Omental fat pad (tissue), 4 donors: ENCODE measurements at places on chromosomes 4 and X. TPM values are rescaled to one million over a fixed set of nuclear protein-coding genes. Genes with fewer than 3 reads are reported as not detected.

DNA sequence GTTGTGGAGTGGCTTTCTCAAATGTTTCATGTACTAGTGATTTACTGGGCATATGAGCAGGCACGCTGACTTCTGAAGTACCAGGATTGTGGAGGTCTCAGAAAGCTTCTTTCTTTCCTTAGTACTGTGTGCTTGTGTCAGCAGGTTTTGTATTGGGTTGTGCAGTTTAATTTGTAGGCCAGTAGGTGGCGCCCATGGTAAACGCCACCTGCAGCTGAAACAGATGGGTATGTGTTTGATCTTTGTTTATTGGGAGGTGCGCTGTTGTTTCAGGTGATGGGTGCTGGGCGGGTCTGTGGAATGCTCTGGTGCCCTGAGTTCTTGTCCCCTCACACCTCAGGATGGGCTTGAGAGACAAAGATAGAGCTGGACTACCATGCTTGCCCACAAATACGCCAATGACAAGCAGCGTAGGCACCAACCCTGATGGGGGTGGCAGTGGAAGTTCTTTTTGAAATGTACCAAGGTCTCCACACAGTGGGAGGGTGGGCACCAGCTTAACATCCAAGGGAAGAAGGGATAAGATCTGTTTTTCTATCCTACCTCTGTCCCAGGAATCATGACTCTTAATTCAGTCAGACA, 141.5 kb downstream of the RPS6KA6 start:
- no peak for DNase-seq

- DNase-seq, result no peak
These were observed 164.8 kb downstream of the PTTG2 start for GRCh38 chr4:38124961-38125360.

The STATH gene
- not detected for total RNA-seq

The SLC6A14 gene
- not detected for total RNA-seq

DNA sequence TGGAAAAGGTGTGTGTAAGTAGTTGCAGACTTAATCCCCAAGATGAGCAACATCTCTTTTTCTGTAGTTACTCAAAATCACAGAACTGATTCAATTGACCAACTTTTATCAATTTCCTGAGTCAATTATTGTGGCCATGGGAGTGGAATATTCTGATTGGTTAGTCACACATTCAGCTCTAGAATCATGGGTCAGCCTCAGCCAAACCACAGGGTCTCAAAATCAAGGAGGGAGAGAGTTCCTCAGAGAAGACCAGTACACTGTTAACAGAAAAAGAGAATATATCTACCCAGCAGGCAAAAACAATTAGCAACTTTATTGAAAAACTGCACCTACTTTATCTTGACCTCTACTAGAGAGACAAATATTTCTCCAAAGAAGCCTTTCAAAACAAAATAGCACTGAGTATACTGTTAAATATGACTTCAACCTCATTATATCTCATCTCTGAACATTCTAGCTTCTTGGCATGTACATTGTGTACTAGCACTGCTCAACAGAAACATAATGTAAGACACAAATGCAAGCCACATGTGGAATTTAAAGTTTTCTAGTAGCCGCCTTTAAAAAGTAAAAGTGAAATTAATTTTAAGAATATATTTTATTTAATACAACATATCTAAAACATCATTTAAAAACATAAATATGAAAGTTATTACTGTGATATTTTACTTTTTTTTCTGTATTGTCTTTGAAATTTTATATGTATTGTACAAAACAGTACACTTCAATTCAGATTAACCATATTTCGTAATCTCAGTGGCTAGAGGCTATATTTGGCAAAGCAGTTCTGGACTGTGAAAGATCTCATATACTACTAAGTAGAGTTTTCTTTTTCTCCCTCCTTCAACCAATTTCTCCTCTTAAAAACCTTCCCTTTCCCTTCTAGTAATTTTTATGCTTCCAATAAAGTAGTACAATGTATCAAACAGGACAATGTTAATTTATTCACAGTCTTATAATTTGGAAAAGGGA, 11.8 kb upstream of the LCORL start:
- DNase-seq, result no peak

DNA sequence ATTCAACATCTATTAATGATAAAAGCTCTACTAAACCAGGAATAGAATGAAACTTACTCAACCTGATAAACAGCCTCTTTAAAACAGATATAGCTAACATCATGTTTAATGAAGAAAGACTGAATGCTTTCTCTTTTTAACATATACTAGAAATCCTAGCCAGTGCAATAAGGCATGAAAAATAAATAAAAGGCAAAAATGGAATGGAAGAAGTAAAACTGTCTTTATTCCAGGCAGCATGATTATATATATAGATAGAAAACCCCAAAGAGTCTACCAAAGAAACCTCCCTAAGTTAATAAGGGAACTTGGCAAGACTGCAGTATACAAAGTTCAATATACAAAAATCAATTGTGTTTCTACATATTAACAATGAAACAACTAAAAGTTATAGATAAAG, 25.5 kb downstream of the WDFY3 start:
- no peak for DNase-seq

DNA sequence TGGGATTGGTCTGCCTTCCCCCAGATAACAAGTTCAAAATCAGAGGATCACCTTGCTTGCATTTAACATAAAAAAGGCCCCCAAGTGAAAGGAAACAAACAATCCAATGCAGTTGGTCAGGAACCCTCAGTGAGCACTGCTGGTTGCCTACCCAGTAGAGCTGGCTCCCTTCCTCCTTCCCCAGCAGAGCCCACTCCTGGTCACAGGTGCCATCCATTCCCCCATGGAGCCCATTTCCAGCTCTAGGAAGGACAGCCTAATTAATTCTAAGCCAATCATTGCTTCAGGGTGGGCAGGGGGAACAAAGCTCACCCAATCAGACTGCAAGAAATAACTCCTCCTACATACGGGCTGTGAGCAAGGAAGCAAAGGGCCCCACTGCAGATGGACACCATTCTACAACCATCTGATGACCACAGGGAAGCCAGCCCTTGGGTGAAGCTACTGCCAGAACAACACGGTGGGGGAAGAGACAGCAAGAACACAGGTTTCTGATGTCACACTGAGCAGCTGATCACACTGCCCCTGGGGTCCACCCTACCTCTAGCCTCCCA, 86.5 kb downstream of the SH3KBP1 start:
- no peak for DNase-seq

The OTUD6A gene
- total RNA-seq, result not detected

The ENOX2 gene
- total RNA-seq, result 11.2 TPM

The CXCL13 gene
- total RNA-seq, result not detected

The ZNF732 gene
- 1.1 TPM for total RNA-seq

DNA sequence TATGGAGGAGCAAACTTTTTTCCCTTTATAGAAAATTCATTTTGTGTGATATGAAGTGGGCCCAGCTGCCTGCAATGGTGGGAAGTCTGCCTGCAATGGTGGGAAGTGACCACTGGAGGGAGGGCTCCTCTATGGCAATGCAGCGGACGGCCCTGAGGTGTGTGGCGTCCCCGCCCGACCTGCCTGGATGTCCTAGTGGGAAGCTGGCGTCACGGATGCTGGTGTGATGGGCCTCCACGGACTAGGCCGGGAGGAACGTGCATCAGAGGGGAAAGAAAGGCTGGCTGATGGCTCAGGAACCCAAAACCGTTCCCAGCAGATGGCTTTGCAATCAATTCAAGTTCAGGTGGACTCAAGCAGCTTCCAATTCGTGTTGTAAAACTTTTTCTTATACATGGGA, 177.9 kb downstream of the AFAP1 start:
- peak; percentile 36 for DNase-seq

The CXorf49B gene
- not detected for total RNA-seq

DNA sequence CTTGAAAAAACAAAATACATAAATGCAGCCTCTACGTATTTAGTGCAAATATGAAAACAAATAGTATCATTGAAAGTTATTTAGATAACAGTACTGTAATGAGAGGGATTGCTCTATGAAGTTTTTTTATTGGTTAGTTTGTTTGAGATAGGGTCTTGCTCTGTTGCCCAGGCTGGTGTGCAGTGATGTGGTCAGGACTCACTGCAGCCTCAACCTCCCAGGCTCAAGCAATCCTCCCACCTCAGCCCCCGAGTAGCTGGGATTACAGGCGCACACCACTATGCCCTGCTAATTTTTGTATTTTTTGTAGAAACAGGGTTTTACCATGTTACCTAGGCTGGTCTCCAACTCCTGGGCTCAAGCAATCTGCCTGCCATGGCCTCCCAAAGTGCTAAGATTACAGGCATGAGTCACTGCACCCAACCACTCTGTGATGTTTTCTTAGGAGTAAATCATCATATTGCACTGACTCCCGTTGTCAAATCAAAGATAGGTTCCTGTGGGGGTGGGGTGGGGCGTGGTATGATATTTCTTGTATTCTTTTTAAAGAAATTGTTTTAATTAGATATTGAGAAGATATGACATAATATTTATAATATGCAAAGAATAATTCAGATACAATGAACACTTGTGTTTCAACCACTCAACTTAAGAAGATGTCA, 75.8 kb downstream of the ATG4A start:
- no peak for DNase-seq

DNA sequence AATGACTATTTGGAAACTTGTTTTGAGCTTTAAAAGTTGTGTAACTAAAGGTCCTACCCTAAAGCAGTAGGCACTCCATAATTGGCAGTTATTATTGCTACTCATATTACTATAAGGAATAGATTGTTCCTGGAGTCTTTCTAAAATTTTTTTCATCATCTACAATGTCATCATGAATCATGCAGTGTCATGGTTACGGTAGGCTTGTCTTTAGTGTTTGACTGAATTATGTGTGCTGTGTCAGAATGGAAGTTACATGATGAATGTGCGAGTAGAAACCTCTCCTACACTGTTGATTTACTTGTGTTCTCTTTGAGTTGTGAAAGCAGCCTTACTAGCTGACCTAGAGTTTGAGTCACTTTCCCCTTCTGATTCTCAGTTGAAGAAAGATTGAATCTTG, 1099.9 kb downstream of the RAPGEF2 start:
- DNase-seq, result no peak

DNA sequence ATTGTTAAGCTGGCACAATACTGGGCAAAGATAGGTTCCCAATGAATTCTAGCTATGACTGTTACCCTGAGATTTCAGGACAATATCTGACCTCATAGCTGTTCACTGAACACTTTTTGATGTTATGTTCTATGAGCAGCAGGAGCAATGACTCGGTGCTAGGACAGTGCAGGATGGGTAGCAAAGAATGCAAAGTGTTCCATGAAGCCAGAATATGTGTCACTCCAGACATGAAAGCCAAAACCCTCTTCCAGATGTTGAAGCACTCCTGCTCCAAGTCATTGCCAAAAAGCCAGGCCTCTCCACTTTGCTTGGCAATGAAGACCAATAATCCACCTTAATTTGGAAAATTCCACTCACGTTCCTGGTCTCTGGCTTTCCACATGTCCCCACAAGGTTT, 300.9 kb upstream of the CPEB2 start:
- DNase-seq, result no peak

GRCh38 chrX:134935276-134935675, 55.5 kb upstream of the SMIM10 start:
- DNase-seq, result no peak
